ENCODE measurements at places on chromosomes 5 and 9.

DNA sequence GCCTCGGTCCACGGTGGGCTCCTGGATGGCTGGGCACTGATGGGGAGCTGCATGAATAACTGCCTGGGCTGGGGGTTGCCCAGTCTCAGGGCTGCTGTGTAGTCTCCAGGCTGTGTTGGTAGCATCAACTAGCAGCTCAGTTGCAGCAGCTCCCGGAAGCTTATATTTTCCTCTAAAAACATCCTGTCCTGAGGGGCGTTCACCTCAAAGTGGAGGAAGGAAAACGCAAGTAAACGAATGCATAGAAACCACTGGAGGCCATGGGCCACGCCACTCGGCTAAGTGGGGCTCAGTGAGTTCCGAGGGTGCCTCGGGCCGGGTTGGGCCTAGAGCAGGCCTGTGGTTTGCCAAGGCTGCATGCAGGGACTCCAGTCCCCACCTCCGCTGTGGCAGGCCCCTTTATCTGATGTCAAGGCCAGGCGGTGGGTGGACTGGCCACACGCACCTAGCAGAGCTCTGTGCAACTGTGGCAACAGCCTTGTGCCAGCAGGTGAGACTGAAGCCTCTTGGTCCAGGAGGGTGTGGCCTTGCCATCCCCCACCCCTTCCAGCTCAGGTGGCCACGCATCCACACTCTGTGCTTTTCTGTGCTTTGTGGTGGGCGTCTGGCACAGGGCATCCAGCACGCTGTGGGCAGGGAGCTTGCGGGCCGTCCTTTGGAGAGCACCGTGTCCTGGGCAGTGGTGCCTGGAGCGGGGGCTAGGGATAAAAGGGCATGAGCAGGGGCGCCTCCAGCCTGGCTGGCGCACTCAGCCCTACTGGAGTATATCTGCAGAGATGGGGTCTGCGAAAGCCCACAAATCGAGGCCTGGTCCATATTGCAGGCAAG is 15.1 kb downstream of the TCF7 start:
- peaks cover 27% of the 10 kb centered on the region for H3K4me1 ChIP-seq
- no peaks in the 10 kb centered on the region for H3K36me3 ChIP-seq
- no peaks in the 10 kb centered on the region for H3K27me3 ChIP-seq
- DNase-seq: no peak
- no peak overlapping the region for H3K4me3 ChIP-seq
- peak overlapping the region; percentile 49 for H3K27ac ChIP-seq

DNA sequence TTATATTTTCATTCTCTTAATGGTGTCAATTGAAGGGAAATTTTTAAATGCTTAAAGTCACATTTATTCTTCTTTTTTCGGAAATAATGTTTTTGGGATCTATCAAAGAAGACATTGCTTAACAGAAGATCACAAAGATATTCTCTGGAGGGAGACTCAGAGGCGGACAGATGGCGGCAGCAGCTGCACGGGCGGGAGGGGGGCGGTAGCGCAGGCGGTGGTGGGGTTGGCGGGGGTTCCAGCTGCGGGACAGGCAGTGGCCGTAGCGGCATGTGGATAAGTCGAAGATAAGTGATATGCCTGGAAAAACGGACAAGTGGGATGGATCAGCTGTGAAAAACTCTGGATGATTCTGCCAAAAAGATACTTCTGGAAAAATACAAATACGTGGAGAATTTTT is 31.6 kb upstream of the ZDHHC11B start:
- no peak overlapping the region for H3K4me3 ChIP-seq
- no peak overlapping the region for H3K27ac ChIP-seq
- no peak for DNase-seq
- H3K27me3 ChIP-seq: no peaks in the 10 kb centered on the region
- no peaks in the 10 kb centered on the region for H3K4me1 ChIP-seq

DNA sequence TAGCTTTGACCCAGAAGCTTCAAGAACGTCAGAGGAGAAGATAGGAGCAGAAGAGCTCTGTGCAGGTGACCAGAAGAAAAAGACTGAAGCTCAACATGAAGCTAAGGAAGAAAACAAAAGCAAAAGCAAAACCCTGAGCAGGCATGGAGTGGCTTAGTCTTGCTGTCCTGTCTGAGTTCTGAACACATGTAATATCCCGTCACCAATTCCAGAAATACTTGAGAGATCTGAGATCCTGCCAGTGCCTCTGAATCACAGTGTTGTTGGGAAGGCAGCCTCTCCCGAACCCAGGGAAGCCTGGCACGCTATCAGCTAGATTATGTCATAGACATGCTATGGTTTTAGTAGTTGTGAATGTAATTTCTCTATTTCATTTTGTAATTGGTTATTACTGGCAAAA is 235.7 kb downstream of the ICE1 start:
- H3K4me3 ChIP-seq: peak overlapping the region; percentile 40
- no peaks in the 10 kb centered on the region for H3K36me3 ChIP-seq
- no peak for DNase-seq

DNA sequence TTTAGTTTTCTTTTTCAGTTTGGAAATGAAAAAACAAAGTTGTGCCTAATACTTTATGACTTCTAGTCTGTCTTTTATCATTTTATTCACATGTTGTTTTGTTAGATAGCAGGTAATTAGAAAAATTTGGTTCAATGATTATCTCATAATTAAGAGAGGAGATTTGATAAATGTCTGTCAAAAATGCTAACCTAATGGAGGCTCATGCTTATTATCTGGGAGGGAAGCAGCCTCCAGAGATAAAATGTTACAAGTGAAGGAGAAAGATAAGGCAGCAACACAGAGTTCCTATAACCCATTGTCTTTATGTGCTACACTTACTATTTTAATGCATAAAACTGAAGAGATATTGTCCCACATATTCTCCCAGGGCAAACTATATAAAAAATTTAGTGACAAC is 53.5 kb downstream of the SLC27A6 start:
- DNase-seq: no peak
- H3K27me3 ChIP-seq: no peaks in the 10 kb centered on the region
- H3K4me3 ChIP-seq: no peak overlapping the region
- H3K36me3 ChIP-seq: no peaks in the 10 kb centered on the region
- no peak overlapping the region for H3K27ac ChIP-seq
- H3K4me1 ChIP-seq: no peaks in the 10 kb centered on the region

DNA sequence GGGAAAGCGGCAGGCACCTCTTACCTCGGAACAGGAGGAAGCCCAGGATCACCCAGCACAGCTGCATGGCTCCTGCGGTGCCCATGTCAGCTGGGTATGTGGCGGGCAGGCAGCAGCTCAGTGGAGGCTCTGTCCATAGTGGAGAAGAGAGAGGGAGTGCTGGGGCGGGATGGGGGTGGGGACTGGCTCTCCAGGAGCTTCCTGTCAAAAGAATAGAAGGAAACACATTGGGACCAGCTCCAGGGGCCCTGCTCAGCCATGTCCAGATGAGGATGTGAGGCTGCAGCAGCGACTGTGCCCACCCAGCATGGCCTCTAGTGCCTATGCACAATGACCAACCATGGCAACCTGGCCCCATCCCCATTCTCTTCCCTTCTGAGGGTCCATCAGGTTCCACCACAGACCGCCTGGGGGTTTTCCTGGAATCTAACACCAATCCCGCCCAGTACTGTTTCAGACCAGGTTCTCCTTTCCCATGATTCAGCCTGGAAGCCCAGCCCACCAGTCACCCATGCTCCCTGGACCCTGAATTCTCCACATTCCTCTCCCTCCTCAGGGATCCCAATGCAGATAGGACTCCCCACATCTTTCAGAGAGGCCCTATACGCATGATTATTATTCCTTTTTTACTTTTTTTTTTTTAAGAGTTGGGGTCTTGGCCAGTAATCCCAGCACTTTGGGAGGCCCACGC is at the start of gene ECSCR:
Gene ECSCR, minus strand, starts transcription at position 158 of the 691 bp plus-strand sequence. Its CDS starts 73 bp downstream, at position 85.
- peak within 1 kb of the TSS; percentile 70 for H3K27ac ChIP-seq
- H3K4me3 ChIP-seq: peak within 1 kb of the TSS; percentile 32
- no peaks in the 10 kb centered on the region for H3K4me1 ChIP-seq
- H3K36me3 ChIP-seq: no peaks in the 10 kb centered on the region
- no peak for DNase-seq

Measured in breast epithelium (tissue), 4 donors.